Stimulated activated CD8-positive, alpha-beta memory T cell treated with anti-CD3 and anti-CD28 coated beads, Interleukin-15, amount 100 ng/mL, for 4 hours (primary cell): ENCODE measurements at places on chromosomes 4 and X.

GRCh38 chr4:81131563-81131962 lies 83.5 kb downstream of the PRKG2 start:
- no peak for DNase-seq

DNA sequence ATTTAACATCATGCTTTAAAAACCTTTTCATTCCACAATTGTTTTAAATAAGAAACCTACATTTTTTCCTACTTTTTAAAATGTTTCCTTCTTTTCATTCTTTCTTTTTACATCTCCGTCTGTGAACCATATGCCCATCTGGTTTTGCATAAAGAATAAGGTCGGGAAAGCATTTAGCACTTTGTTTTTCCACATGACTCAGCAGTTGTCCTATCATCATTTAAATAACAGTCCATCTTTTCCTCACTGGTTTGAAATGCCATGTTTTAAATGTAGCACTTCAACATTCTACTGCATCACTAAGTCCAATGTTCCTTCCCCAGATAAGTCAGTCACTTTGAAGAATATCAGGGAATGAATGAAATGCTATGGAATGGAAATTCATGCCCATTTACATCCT lies 128.4 kb downstream of the SH3RF1 start:
- no peak for DNase-seq

DNA sequence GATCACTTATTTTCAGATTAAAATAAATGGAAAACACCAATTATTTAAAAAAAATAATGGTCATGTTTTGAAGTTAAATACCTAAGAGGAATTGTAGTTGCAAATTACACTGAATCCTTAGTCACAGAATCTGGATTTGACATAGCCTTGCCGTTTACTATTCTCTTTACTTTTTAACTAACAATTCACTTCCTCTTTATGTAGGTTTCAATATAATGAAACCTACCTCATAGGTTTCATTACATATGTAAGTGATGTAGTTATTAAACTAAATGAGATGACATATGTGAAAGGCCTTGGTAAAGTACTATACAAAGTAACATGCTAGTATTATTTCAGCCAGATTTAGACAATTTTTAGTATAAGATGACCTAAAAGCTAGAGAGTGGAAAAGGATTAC lies 6.5 kb downstream of the SPP1 start:
- no peak for DNase-seq

- no peak for DNase-seq
Observed at GRCh38 chr4:71338846-71339593, at the start of gene SLC4A4. Gene SLC4A4 (plus strand): TSS chr4:71339020.

- no peak for DNase-seq
Observed at GRCh38 chr4:116150152-116150551, 935.2 kb downstream of the TRAM1L1 start.

GRCh38 chr4:89008166-89008565 lies 48.8 kb downstream of the FAM13A start:
- no peak for DNase-seq

GRCh38 chrX:2184089-2184488 lies 316.7 kb downstream of the DHRSX start:
- no peak for DNase-seq

- no peak for DNase-seq
Observed at GRCh38 chr4:126548890-126549289, 1083.9 kb upstream of the INTU start.

GRCh38 chr4:109908731-109909130 lies 4.0 kb upstream of the EGF start:
- no peak for DNase-seq

DNA sequence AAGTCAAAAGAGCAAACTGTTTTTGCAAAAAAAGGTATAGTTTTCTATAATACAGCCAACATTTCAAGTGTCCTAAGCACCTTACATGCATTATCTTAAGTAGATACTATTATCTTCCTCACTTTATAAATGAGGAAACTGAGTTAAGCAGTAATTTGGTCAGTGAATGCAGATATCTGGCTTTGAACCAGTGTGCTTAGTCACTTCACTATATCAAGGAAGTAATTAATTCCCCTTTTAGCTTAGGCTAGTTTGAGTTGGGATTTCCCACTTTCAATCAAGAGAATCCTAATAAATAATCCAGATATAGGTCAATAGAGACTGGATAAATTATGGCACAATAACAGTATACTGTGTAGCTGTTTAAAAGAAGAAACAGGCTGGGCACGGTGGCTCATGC lies 14.8 kb downstream of the SPINK2 start:
- DNase-seq = no peak

DNA sequence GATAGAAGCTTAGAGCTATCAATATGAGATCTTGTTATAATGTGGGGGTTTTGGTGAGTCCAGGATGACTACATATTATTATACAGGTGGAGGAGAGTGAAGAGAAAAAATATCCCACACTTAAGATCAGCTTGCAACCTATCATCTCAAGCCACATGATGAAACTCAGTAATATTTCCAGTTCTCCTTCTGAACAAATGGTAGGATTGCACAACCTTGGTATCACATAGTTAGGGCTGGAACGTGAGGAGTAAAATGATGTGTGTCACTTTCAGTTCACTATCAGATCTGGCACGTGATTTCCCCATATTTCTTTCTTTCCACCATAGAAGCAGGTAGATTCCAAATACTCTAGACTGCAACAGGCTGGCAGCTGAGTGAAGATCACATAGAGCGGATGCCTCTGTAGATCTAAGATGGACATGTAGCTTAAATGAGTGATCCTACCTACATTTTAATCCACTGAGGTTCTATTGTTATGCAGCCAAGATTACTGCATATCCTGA lies 150.6 kb upstream of the ANKRD50 start:
- DNase-seq = no peak

- DNase-seq = no peak
Observed at GRCh38 chrX:136666088-136666487, 18.1 kb downstream of the CD40LG start.

GRCh38 chr4:70651864-70652506 lies 14.3 kb downstream of the JCHAIN start:
- DNase-seq = no peak

GRCh38 chr4:51885363-51885762 lies 42.4 kb downstream of the DCUN1D4 start:
- no peak for DNase-seq

GRCh38 chrX:28398342-28398741 lies 188.9 kb upstream of the IL1RAPL1 start:
- no peak for DNase-seq

DNA sequence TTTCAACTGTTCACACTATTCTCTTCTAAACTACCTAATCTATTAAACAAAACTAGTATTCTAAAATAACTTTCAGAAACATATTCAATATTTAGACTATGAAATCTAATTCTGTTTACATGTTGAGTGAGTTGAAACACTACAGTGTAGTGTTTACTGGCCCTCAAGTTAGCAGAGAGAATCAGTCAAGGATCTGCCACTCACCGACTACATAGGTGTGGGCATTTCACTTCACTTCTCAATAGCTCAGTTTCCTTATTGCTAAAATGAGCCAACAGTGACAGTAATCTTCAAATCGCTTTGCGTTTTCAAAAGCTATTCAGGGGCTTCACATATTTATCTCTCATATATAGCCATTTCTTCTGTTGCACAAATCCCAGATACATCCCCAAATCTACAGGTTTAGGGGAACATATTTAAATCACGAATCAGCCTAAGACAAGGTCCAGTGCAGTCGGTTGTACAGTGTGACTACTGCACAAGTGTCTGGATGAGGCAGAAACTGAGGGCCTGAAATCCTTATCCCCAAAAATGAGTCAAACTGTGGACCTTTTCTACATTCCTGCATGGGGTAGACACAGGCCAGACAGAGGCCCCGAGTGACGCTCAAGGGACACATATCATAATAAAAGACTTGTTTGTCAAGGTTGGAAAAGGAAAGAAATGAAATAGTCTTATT lies 129.8 kb downstream of the PPP3CA start:
- DNase-seq = no peak

- DNase-seq = no peak
Observed at GRCh38 chr4:7103607-7104365, 35.9 kb upstream of the GRPEL1 start.

DNA sequence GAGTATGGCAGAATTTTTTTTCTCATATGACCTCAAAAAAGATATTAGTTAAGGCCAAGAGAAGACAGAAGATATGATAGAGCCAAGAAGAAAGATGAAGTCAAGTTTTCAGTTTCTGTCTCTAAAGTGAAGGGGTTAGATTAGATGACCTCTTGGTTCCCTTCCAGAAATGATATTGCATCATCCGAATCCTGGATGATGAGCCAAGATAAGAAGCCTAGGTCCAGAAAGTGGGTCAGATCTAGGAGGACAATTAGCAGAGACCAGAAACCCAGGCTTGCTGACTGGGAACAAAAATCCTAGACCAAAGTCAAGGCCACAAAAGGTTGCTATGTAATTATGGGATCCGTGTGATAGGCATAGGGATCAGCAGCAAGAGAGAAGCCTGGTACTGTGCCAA lies 20.2 kb downstream of the SATL1 start:
- DNase-seq = no peak

- DNase-seq = no peak
Observed at GRCh38 chr4:31045151-31045550, 325.0 kb downstream of the PCDH7 start.

- no peak for DNase-seq
Observed at GRCh38 chr4:146049802-146050201, 111.2 kb upstream of the ZNF827 start.

DNA sequence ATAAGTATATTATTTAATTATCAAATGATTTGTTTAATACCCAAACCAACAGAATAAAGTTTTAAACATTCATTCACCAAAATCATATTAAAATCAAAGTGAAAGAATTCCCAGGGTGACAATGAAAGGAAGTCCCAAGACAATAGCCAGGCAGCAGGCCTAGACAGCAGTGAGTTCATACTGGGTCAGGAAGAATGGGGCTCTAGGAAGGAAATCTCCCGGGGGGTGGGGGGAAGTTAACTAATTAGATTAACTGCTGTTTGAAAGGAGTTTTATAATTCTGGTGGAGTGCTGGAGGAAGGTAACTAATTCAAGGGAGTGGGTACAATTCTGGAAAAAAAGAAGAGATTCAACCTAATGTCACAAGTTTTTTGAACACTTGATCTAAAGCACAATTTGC lies 104.1 kb downstream of the ZAR1 start:
- DNase-seq = no peak

DNA sequence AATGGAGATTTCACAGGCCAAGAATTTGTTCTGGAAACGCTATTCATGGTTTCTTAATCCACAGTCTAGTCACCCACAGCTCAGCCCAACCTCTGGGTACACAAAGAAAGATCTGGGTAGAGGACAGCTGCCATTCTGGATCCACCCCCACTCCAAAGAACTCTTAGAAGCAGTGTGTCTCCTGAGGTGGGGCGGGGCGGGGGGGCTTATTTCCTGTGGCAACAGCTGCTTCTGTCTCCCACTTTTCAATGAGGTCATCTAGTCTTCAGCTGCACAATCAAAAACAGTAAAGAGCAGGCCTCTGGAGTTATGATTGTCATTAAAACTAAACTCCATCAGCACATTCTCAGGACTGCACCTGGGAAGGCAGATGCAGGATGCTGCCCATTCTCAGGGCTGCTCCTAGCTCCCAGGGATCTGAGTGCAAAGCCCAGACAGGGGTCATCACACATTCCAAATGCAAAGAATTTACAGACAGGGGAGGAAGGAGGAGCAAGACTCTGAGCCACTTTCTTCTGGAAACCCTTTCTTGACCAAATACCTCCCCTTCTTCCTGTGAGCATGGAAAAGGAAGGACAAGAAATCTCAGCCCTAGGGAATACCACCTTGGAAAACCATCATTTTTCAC lies 207.3 kb downstream of the HS6ST2 start:
- DNase-seq = no peak

DNA sequence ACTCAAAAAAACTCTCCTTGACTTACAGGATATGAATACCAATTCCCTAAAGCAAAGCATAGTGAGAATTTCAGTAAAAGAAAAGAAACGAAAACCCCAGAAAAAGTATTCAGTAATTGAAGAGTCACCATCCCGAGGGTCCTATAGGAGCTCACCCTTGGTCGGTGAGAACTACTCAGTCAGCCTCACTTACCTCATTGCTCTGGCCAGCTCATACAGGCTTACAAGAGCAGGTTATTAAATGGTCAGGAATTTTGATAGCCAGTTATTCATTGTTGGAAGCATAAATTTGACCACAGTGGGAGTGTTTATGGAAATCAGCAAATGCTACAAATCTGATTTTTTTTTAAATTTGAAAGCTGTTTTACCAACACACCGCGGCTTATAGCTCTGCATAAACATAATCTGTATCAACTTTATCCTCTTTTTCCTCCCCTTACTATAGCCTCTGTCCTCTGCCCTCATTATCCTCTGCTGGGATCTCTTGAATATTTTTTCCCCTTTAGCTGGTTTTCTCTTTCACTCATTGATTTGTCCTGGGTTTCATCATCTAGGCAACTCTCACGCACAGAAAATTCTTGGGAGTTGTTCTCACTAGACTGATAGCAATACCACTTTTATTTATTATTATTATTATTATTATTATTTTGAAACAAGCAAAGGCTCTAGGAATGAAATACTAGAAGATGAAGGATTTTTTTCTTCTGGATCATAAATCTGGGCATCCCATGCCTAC lies 11.0 kb upstream of the CXCL2 start:
- DNase-seq = no peak

DNA sequence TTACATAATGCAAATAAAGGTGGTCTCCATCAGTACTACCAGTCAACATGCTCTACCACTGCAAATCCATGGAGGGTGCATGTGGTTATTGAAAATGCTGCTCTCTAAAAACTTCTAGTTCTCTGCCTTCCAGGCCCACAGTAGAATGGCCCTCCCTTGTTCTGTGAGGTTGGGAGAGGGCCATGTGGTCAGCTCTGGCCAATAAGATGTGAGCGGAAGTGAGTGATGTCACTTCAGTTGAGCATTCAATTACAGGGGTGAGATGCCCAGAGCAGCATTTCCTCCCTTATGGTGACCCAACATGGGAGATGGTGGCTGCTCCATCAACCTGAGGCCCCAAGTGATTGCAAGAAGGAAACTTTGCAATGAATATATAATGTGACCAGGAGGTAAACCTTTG lies 148.8 kb downstream of the CPEB2 start:
- no peak for DNase-seq

DNA sequence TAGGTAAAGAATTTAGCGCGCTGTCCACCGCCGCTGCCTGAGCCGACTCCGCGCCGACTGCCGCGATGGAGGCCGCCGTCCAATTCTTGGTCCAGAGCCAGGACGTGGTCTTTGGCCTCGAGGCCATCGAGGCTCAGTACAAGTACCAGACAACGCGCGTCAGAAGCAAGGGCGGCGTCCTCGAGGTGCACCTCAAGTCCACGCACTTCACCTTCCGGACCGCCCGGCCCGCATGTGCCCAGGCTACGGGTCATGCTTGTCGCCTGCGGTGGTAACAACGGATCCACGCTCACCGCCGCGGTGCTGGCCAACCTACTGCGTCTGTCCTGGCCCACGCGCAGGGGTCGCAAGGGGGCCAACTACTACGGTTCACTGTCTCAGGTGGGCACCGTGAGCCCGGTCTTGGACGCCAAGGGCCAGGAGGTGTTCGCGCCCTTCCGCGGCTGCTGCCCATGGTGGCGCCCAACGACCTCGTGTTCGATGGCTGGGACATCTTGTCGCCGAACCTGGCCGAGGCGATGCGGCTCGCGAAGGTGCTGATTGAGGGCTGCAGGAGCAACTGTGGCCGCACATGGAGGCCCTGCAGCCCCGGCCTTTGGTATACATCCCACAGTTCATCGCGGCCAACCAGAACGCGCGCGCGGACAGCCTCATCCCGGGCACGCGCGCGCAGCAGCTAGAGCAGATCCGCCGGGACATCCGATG lies 128.0 kb downstream of the ANAPC4 start:
- DNase-seq = no peak
